ENCODE measurements at places on chromosomes 4 and X. TPM values are rescaled to one million over a fixed set of nuclear protein-coding genes. Genes with fewer than 3 reads are reported as not detected.

The USP17L27 gene
- not detected for total RNA-seq

The FOXR2 gene
- not detected for total RNA-seq

DNA sequence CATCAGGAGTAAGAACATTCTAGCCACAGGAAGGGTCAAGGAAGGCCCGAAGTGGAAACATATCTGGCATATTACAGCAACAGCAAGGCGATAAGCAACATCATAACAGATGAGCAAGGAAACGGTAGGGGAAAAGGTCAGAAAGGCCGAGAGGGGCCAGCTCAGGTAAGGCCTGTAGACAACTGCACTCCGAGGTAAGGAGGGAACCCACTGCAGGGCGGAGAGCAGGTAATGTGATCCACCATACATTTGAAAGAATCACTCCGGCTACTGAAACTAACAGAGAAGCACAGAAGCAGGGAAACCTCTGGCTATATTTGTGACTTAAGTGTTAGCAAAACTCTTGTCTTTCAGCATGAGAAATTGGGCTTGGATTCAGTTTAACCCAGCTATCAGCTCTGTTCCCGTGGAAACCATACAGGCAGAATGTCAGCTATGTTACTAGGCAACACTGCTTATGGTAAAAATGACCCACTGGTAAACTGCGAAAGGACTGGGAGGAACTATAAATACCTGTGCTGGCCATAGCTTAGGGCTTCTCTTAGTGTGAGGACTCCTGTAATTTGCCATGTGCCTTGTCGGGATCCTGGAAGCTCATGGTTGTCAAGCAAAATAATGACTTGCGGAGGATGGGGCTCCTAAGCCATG, 31.0 kb downstream of the FRYL start:
- DNase-seq = no peak

DNA sequence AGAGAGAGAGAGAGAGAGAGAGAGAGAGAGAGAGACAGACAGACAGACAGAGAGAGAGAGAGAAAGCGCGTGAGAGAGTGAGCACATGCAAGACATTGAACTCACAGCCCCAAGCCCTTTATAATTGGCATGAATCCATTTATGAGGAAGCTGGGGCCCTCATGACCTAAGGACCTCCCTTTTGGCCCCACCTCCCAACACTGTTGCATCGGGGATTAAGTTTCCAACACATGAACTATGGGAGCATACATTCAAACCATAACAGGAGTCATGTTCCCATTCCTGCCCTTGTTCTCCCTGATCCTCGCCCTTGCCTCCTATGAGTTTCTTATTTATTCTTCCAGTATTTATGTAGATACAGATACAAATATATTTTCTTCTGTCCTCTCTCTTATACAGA, 269.8 kb upstream of the ARX start:
- DNase-seq = no peak
